CD4-positive, alpha-beta T cell treated with Interleukin-2 at 100 ng/mL for 4 hours (primary cell): ENCODE measurements at places on chromosomes 1 and 21.

DNA sequence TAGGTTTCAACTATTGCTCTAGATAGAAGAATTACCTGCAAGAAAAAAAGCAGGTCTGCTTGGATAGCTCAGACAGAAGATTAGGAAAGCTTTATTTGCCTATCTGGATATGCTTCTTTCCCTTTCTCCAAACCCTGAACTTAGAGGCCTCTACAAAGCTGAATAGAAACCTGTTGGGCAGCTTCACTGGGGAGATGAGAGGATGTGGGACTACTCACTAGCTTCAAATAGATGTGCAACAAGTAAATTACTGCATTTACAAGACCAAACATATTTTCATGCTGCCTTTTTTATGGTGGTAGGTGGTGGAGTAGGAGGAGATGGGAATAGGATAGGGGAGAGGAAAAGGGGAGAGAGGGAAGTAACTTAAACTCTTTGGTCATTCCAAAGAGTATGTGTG, 6.4 kb downstream of the CLCA2 start:
- DNase-seq, result no peak

DNA sequence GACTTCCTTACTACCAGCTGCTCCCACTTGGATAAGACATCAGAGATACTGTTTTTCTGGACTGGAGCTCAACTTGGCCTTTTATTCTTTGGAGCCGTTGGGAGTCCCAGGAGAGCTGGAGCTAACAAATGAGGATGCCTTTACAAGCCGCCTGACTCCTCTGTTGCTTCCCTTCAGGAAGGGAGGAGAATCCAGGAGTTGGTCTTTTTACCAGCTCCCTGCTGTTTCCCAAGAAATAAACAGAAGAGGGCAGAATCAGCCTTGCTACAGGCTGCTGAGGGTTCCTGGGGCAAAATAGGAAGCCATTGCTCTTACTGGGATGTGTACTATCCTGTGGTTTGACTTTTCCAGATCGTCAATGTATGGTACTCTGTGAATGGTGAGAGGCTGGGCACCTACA, 1.5 kb downstream of the EIF3I start:
- DNase-seq, result no peak

DNA sequence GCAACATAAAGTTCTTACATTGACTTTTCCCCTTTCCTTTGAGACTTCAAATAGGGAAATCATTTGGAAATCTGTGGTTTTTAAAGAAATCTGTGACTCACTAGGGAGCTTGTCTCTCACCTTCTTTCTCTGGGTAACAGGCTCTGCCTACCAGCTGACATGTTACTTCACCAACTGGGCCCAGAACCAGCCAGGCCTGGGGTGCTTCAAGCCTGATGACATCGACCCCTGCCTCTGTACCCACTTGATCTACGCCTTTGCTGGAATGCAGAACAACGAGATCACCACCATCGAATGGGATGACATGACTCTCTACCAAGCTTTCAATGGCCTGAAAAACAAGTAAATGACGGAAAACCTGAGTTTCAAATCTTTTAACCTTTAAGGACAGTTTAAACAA, 9.2 kb upstream of the CHIA start:
- DNase-seq, result no peak

- no peak for DNase-seq
Measured at GRCh38 chr1:10213186-10213705, 2.9 kb downstream of the KIF1B start.

DNA sequence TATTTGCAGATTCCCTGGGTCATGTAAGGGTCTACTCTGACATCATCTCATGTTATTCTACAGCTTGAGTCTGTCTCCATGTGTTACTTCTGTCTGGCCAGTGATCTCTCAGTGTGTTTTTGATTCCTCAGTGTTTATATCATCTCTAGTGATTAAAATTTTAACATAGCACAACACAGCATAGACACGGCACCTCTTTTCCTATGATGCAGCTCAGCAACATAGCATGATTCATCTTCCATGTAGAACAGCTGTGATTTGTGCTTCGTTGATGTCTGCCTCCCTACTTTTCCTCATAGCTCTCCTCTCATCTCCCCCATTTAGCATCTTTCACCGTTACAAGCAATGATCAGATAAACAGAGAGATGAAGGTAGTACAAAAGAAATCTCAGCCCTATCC, 163.9 kb upstream of the DPT start:
- DNase-seq, result no peak

DNA sequence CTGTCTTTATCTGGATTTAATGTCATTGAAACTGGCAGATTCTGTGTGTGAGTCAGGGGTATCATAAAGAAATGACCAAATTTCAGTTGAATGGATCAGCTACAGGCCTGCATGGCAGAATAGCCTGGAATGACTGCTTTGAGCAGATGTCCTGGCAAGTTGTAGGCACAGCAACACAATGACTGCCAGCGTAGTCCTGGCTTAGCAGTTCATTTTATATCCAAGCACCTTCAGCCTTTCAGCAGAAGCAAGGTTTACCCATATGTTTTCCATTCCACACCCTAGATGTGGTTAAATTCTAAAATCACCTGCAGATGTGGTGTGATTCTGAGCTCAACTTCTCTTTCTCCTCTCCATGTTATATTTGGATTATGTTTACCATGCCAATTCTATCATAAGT, 22.3 kb upstream of the PTGFR start:
- DNase-seq, result no peak

DNA sequence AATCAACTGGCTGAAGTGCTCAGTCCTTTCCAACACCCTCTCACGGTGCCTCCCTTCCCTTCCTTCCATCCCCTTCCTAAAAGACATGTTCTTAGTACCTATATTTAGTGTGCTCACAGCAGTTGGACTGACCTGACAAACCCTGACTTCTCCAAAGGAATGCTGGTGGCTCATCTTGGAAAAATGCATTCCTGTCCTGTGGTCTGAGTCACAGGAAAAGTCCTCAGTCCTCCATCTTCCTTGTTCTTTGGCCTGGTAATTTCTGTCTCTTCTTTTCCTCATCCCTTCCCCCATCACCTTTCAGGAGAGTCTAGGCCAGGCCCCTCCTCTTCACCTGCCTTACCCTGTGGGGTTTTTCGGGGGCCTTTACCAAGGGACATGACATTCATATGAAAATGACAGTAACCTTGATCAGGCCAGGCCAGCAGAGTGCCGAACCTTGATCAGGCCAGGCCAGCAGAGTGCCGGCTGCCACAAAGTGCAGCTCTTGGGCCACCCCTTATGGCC, 7.2 kb downstream of the ATP1B1 start:
- no peak for DNase-seq

GRCh38 chr1:43558346-43558841, 27.7 kb downstream of the PTPRF start:
- no peak for DNase-seq

- DNase-seq, result no peak
Measured at GRCh38 chr1:182191381-182192115, 130.0 kb upstream of the ZNF648 start.

DNA sequence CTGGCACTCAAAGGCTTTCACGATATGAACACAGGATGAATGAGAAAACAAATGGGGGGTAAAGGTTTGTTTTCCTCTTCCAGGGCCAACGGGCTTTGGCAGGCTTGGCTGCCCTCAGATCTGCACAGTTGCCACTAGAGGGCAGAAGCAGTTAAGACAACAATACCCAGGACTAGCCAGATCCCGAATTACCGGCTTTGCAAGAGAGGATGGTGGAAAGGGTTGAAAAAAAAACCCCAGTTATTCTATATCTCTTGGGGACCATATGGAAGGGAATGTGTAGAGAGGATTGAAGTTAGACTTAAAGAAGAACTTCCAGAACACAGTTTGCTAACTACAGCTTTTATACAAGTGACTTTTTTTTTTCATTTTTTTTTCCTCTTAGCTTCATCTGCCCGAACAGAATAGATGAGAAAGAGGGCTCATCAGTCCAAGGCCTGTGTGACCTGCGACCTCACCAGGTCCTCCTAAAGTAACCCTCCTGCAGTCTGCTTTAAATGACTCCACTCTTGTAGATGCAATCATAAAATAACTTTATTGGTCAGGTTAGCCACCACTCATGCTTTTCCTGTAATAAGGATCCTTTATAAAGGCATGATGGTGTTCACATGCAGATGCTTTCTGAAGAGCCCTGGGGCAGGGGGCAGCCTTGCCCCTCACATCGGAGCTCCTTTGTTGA, 10.7 kb downstream of the FMOD start:
- peak; percentile 74 for DNase-seq

GRCh38 chr21:28421716-28422524, 570.8 kb downstream of the LTN1 start:
- DNase-seq, result no peak

DNA sequence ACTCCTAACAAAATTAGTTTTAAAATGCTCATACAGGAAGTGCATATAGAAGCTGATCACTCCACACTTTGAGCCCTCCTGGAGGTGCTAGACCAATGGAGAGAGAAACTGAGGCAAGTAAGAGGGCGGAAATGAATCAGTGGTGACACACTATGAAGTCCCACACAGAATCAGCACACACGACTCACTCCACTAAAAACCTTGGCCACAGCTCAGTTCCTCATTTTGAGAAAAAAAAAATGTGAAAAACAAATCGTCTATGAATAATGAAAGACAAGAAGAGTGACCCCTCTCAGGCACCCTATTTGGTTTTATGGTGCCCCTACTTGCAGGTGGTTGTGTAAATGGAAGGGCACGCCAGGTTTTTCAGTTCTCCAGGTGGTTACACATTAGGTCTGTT, 675.1 kb upstream of the BRINP3 start:
- no peak for DNase-seq

DNA sequence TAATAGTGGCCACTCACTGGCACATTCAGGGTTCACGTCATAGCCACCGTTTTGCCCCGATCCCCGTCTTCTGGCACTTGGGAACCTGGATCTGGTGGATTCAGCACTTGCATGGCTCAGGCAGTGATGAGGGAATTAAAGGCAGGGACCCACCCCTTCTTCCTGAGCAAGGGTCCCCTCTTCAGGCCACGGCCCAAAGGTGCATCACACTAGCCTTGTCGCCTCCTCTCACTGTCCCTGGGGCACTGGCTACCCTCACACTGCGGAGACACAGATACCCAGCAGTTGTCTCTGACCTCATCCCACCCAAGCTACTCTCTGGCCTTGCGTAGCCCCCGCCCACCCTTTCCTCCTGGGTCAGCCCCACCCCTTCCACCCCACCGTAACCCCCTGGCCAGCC, 19.9 kb upstream of the LDLRAP1 start:
- no peak for DNase-seq
